ENCODE measurements at places on chromosomes 1 and 21.

- no peak for ATAC-seq
Observed at GRCh38 chr1:93976291-93976690, 67.1 kb upstream of the GCLM start.

GRCh38 chr1:10957133-10957532 is 55.3 kb upstream of the TARDBP start:
- no peak for ATAC-seq

GRCh38 chr21:40379881-40380810 is 466.8 kb downstream of the DSCAM start:
- no peak for ATAC-seq

- ATAC-seq, result no peak
Observed at GRCh38 chr1:186753241-186753640, 73.0 kb upstream of the PTGS2 start.

DNA sequence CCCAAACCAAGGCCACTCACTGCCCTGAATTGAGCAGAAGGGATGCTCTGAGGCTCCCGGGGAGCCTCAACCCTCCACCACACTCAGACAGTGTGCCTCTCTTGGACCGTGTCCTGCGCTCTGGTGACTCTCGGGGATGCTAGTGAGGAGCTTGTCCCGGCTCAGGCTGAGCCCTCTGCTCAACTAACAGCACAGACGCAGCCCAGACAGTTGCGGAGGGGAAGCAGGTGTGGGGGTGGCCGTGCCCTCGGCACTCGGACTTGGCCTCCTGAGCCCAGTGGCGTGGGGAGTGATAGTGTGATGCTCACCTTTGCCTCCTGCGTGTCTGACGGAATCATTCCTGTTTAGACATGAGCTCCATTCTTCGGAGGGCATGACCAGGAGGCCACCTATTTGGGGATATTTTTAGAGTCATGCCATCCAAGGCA is 15.4 kb upstream of the SLC19A1 start:
- ATAC-seq, result no peak

GRCh38 chr1:173020138-173020750 is 30.5 kb downstream of the TNFSF18 start:
- peak; percentile 86 for ATAC-seq

GRCh38 chr1:76129731-76130130 is 55.2 kb downstream of the ST6GALNAC3 start:
- no peak for ATAC-seq

- no peak for ATAC-seq
Observed at GRCh38 chr1:218030846-218031245, 254.2 kb upstream of the RRP15 start.

DNA sequence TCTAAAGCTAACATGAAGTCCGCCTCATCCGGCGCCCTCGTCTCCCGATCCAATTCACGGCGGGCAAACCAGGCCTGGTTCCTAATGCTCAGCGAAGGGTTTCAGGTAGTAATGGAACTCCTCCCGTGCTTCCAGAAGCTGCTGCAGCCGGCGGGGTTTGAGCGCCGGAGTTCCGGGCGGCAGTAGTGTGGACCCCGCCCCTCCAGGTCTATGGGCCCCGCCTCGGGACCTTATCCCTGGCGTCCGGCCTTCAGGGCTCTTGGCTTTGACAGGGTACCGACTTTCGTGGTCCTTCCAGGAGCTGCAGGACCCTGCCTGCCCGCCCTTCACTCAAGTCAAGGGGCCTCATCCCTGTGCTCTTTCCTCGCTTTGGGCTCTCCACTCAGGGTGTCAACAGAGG is 304.1 kb downstream of the FAM72C start:
- no peak for ATAC-seq

DNA sequence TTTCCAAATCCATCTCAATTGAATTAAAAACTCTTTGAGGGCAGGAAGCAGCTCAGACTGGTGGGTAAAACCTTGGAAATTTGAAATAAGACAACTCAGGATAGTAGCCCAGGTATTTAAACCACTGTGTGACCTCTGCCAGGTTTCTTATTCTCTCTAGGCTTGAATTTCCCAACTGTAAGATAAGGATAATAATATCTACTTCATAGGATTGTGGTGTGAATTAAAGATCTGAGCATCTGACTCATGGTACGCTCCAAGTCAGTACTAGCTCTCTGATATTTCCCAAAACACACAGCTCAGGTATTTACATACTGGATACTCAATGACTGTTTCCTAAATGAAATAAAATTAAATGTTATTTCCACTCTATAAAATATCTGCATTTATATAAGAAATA is 337.2 kb downstream of the LTN1 start:
- ATAC-seq, result no peak

DNA sequence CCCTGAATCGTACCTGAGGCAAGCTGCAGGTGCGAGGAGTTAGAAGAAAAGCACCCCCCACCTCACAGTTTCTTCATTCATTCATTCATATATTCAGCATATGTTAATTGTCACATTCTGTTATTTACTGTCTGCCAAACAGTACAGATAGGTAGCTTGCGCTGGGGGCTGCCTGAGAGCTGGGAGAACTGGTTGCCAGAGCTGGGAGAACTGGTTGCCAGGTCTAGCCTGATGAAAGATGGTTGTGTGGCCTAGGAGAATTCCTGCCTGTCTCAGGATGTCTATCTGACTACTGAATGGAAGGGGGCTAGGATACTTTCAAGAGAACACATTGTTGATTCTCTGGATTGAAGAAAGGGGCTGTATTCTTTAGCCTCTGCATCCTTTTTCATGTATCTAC is 225.9 kb upstream of the POU3F1 start:
- no peak for ATAC-seq

GRCh38 chr1:196317535-196318522 is 290.4 kb downstream of the KCNT2 start:
- ATAC-seq, result no peak
